Metanephros (tissue), 2 donors: ENCODE measurements at places on chromosomes 4 and X. TPM values are rescaled to one million over a fixed set of nuclear protein-coding genes. Genes with fewer than 3 reads are reported as not detected.

Gene RBM47
- 115 TPM for total RNA-seq

Gene BRS3
- not detected for total RNA-seq

Gene RCHY1
- total RNA-seq: 23.5 TPM

Gene C4orf36
- total RNA-seq: 1.3 TPM

Gene HSFX2
- total RNA-seq: 1.2 TPM

Gene CYSLTR1
- 3.0 TPM for total RNA-seq

Gene CDS1
- total RNA-seq: 15.6 TPM
